Tibial nerve (tissue), 4 donors: ENCODE measurements at places on chromosomes 6 and 20. TPM values are rescaled to one million over a fixed set of nuclear protein-coding genes. Genes with fewer than 3 reads are reported as not detected.

- H3K27ac ChIP-seq: no peak overlapping the region
- H3K36me3 ChIP-seq: no peaks in the 10 kb centered on the region
- H3K27me3 ChIP-seq: no peaks in the 10 kb centered on the region
- H3K4me3 ChIP-seq: no peak overlapping the region
- H3K4me1 ChIP-seq: no peaks in the 10 kb centered on the region
These were observed 60.0 kb downstream of the PRL start for GRCh38 chr6:22236626-22237414.

- H3K36me3 ChIP-seq: no peaks in the 10 kb centered on the region
- H3K4me1 ChIP-seq: no peaks in the 10 kb centered on the region
- no peaks in the 10 kb centered on the region for H3K27me3 ChIP-seq
- H3K27ac ChIP-seq: no peak overlapping the region
- DNase-seq: no peak
- H3K4me3 ChIP-seq: no peak overlapping the region
These were observed 52.6 kb downstream of the COL19A1 start for GRCh38 chr6:69918813-69919475.

RNF182 gene
- total RNA-seq: 2.1 TPM

DNA sequence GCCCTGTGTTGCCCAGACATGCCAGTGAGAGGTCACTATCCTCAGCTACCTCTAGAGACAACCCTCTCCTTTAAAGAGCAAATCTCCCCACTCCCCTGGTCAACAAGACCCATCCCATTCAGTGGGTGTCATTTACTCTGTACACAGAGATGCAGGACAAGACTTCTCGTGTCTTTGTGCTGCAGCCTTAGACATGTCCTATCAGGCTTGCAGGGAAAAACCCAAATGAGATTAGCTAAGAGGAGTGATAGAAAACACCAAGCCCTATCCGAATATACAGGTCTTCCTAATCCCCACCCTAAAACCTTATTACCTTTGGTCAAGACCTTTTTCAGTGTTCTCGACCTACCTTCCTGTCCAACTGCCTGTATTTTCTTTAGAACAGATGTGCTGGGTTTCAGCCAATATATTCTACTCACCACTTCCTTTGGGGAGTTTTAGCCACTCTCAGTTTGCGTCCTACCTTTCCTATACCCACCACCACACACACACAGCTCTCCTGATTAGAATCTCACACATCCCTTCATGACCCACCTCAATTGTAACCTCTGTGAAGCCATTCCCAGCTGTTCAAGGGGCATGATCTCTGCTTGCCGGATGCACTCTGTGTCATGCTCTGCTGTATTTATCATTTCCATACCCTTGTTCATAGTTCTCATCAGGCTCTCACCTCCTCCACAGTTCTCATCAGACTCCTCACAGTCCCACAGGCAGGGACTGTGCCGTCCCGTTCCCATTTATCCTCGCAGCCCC lies 39.7 kb downstream of the TRAM2 start:
- no peaks in the 10 kb centered on the region for H3K27me3 ChIP-seq
- no peak for DNase-seq
- H3K27ac ChIP-seq: no peak overlapping the region
- H3K36me3 ChIP-seq: no peaks in the 10 kb centered on the region
- no peak overlapping the region for H3K4me3 ChIP-seq

- no peak for DNase-seq
- H3K27me3 ChIP-seq: no peaks in the 10 kb centered on the region
- H3K4me1 ChIP-seq: peaks cover 7% of the 10 kb centered on the region
- peak overlapping the region; percentile 8 for H3K27ac ChIP-seq
These were observed 326.7 kb upstream of the NOX3 start for GRCh38 chr6:155782320-155782731.

- peak overlapping the region; percentile 11 for H3K27ac ChIP-seq
- H3K36me3 ChIP-seq: no peaks in the 10 kb centered on the region
- no peak for DNase-seq
- H3K4me3 ChIP-seq: no peak overlapping the region
These were observed 547.5 kb upstream of the ADGRB3 start for GRCh38 chr6:68087399-68088133.

EPB41L1 gene
- total RNA-seq: 24.0 TPM

DNA sequence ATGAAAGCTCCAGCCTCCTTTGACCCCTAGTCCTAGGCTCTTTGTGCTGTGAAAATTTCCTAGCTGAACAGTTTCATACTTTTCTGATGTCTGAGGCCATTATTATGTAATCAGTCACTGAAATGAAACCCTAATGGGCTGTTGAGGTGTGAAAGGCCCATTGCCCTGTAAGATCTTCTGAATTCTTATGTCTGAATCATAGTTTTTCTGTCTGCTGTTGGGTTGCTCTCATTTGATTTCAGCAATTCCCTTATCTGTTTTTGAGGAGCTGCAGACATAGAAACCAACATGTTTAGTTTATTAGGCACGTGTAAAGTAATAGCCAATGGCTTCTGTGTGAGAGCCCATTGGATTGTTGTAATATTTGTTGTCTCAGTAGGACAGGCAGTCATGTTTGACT lies 118.1 kb downstream of the EYA4 start:
- no peaks in the 10 kb centered on the region for H3K4me1 ChIP-seq
- no peaks in the 10 kb centered on the region for H3K36me3 ChIP-seq
- no peak for DNase-seq
- H3K27ac ChIP-seq: no peak overlapping the region
- H3K27me3 ChIP-seq: no peaks in the 10 kb centered on the region

GRCh38 chr6:132270726-132271402 lies 130.4 kb downstream of the MOXD1 start:
- H3K4me1 ChIP-seq: no peaks in the 10 kb centered on the region
- H3K27ac ChIP-seq: no peak overlapping the region
- DNase-seq: no peak
- no peaks in the 10 kb centered on the region for H3K27me3 ChIP-seq

- no peaks in the 10 kb centered on the region for H3K4me1 ChIP-seq
- H3K36me3 ChIP-seq: no peaks in the 10 kb centered on the region
- peak overlapping the region; percentile 27 for H3K4me3 ChIP-seq
These were observed 4.9 kb upstream of the UBE2J1 start for GRCh38 chr6:89357390-89357789.

DNA sequence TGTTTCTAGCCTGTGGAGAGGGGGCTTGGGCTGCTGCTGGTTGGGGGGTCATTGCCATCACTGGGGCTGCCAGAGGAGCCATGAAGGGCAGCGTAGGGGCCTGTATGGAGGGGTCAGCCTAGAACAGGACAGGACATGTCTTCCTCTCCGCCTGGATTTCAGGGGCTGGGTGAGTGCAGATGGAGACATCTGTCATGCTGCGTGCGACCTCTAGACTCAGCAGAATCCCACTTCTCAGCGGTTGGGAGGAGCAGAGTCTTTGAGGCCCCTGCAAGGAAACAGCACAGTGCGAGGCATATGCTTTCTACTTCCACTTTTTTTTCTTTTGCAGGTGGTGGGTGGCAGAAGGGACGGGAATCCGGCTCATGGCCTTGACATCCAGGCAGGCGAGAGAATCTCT lies 67.9 kb downstream of the EZR start:
- no peak overlapping the region for H3K27ac ChIP-seq
- no peak overlapping the region for H3K4me3 ChIP-seq
- no peak for DNase-seq
- H3K27me3 ChIP-seq: no peaks in the 10 kb centered on the region
- H3K4me1 ChIP-seq: no peaks in the 10 kb centered on the region
- no peaks in the 10 kb centered on the region for H3K36me3 ChIP-seq

GRCh38 chr6:148517470-148517869 lies 174.8 kb downstream of the SASH1 start:
- H3K4me3 ChIP-seq: no peak overlapping the region
- H3K27ac ChIP-seq: peak overlapping the region; percentile 92
- H3K27me3 ChIP-seq: no peaks in the 10 kb centered on the region
- no peak for DNase-seq
- H3K36me3 ChIP-seq: peaks cover 20% of the 10 kb centered on the region

GRCh38 chr6:27297857-27298730 lies 14.0 kb downstream of the POM121L2 start:
- no peak overlapping the region for H3K4me3 ChIP-seq
- no peak overlapping the region for H3K27ac ChIP-seq
- H3K36me3 ChIP-seq: no peaks in the 10 kb centered on the region
- peaks cover 3% of the 10 kb centered on the region for H3K27me3 ChIP-seq

GRCh38 chr6:135075018-135075417 lies 20.4 kb upstream of the HBS1L start:
- DNase-seq: no peak
- H3K4me3 ChIP-seq: no peak overlapping the region
- H3K4me1 ChIP-seq: no peaks in the 10 kb centered on the region
- no peak overlapping the region for H3K27ac ChIP-seq
- no peaks in the 10 kb centered on the region for H3K27me3 ChIP-seq
- H3K36me3 ChIP-seq: no peaks in the 10 kb centered on the region

DNA sequence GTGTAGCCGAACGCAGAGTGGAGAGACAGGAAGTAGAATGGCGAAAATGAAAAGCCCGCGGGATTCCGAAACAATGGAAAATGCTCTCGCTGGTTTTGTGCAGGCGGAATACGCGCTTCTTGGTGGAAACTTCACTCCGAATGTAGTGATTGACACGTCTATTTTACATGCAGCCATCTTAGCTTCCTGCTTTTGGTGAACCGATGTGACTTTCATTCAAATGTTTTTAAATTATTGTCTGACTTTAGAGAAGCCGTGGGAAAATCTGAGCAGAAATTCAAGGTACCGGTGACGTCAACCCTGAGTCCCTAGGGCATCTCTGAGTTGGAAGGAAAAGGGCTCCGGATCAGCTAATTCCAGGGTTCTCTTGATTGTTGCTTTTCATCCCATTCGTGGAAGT lies 11.4 kb downstream of the GPX5 start:
- H3K27ac ChIP-seq: no peak overlapping the region
- DNase-seq: no peak
- H3K36me3 ChIP-seq: no peaks in the 10 kb centered on the region
- no peaks in the 10 kb centered on the region for H3K4me1 ChIP-seq
